Small intestine (tissue), 16 donors: ENCODE measurements at places on chromosomes 13 and 19. TPM values are rescaled to one million over a fixed set of nuclear protein-coding genes. Genes with fewer than 3 reads are reported as not detected.
A peak's percentile ranks its signal among the peaks of the same experiment; 100 is the strongest.

DNA sequence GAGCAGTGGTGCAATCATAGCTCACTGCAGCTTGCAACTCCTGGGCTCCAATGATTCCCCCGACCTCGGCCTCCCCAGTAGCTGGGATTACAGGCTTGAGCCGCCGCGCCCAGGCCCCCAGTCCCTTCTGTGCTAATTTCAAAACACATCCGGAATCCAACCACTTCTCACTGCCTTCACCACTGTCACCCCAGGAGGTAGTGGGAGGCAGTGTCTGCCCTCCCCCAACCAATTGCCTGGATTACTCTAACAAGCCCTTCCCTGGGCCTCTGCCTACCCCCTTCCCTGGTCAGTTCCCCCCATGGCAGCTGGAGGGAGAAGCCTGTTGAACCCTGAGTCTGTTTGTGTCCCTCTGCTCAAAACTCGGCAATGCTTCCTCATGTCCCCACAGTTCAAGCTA lies 2.3 kb downstream of the PRAM1 start:
- no peak for DNase-seq

DNA sequence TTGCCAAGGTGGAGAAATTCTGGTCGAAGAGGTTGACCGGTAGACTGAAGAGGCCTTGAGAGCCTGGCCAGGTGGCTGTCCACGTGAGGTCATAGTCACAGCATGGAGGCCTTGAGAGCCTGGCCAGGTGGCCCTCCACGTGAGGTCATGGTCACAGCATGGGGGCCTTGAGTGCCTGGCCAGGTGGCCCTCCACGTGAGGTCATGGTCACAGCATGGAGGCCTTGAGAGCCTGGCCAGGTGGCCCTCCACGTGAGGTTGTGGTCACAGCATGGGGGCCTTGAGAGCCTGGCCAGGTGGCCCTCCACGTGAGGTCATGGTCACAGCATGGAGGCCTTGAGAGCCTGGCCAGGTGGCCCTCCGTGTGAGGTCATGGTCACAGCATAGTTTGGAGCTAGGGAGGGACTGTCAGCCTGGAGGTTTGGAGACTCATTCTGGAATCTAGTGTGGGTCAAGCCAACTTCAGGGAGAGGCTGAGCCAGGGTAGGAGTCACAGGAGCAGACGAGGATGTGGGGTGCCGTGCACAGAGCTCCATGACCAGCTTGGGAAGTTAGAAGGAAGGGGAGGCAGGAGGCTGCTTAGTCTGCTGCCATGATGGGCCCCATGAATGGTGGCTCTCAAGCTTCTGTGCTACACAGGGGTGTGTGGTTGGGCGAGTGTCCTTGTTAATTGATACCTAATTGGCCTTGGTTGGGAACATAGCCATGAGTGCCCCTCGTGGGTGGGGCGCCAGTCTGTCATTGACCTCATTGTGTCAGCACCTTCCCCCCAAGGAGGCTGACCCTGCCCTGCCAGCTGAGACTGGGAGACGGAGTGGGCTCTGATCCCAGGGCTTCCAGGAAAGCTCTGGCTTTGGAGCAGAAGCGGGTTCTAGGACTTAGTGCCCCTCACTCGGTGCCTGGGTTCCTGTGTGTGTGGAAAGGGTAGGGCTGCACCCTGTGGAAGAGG lies 4.0 kb downstream of the LENG9 start:
- DNase-seq, result no peak

- DNase-seq, result no peak
Measured at GRCh38 chr13:35891507-35892441, 239.4 kb downstream of the DCLK1 start.

DNA sequence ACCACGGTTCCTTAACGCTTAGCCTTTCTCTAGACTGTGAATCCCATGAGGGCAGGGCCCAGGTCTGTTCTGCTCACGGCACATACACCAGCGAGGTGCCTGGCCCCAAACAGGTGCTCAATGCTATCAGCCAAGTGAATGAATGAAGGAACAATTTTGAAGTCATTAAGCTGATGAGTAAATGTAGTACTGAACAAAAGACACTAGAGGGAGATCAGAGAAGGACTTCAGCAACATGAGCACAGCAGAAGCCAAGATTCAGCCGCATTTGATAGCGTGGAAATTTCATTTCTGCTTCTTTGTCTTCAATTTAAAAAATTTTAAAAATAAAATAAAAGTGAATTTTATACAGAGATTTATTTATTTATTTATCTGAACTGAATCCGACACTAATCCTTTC lies 20.1 kb upstream of the MYO16 start:
- no peak for DNase-seq

DNA sequence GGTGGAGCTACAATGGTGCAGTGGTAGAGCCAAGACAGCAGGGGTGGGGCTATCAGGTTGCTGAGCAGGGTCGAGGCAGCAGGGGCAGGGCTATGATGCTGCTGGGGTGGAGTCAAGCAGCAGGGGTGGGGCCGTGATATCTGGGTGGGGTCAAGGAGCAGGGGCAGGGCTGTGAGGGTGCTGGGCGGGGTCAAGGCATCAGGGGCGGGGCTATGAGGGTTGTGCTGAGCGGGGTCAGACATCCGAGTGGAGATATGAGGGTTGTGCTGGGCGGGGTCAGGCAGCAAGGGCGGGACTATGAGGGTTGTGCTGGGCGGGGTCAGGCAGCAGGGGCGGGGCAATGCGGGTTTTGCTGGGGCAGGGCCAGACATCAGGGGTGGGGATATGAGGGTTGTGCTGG lies 14.7 kb downstream of the HCN2 start:
- no peak for DNase-seq

GRCh38 chr13:39105110-39105509 lies 66.9 kb downstream of the NHLRC3 start:
- DNase-seq, result peak; percentile 16

- no peak for DNase-seq
Measured at GRCh38 chr13:78319101-78319627, 284.2 kb downstream of the POU4F1 start.

GRCh38 chr19:3556978-3557460 lies 367 bp downstream of the MFSD12 start:
- peak; percentile 54 for DNase-seq

DNA sequence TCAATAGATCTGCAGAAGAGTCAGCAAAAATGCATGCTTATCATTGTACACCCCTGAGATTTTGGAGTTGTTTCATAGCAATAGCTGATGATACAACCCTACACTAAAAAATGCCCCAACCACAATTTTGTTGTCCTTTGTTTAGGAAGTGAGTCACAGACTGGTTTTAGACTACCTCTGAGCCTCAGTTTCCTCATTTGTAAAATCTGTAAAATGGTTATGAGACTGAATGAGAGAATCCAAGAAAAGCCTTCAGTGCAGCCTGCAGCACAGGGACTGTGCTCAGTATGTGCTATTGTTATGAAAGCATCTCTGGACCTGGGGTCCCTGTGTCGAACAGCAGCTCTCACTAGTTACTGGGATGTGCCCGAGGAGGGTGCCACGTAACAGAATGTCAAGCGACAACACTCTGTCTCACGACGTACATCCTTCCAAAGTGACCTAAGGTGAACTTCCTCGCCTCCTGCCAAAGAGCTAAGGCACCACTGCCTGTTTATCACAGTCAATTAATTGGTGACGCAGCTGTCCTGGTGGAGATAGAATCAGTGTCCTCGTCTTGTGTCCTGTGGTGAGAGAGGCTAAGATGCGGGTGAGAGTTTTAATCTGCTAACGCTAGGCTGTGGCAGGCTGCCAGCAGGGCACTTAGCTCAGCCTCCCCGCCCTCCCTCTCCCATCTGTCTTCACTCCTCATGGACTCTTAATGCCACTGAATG lies 18.1 kb downstream of the DHRS12 start:
- DNase-seq, result peak; percentile 29

DNA sequence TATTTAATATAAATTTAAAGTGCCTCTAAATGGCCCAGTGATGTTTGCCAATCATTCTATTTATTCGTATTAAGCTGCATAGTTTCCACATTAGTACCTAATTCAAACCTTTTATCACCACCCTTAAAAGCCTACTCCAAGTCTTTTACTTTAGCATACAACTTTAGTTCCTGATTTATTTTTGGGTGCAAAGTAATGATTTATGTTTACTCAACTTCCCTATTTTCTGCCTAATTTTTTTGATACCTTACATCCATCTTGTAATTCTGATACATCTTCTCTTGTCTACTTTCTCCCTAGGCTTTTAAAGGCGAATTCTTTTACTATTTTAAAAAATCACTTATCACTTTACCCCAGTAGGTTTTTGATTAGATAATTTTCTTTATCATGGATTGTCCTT lies 2651.1 kb upstream of the PCDH20 start:
- no peak for DNase-seq

- DNase-seq, result no peak
Measured at GRCh38 chr13:90329641-90330040, 1017.8 kb upstream of the MIR17HG start.

DNA sequence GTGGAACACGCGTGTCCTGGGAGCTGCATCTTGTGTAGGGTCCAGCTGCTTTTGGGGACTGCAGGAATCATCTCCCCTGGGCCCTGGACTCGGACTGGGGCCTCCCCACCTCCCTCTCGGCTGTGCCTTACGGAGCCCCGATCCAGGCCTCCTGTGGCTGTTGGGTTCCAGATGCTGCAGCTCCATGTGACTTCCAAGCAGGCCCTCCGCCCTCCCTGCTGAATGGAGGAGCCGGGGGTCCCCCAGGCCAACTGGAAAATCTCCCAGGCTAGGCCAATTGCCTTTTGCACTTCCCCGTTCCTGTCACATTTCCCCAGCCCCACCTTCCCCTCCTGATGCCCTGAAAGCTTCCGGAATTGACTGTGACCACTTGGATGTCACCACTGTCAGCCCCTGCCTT lies 6.2 kb upstream of the PGLS start:
- no peak for DNase-seq

DNA sequence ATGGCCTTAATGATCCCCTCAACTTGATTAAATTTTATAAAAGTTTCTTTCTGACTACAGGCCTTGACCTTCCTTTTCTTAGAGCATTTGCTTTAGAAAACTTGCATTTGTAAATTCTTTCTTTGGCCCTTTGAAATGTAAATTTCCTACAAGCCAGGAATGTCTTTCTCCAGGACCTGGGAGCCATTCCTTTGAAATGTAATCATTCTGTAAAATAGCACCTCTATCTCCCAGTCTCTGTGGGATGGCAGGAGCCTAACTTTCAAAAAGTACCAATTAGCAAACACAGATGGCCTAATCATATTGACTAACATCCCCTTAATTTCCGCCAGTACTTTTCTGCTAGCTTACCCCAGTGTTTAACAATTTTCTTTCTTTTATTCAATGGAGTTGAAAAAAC lies 1394.2 kb upstream of the ATXN8OS start:
- no peak for DNase-seq

- no peak for DNase-seq
Measured at GRCh38 chr13:95212983-95213850, 88.0 kb downstream of the ABCC4 start.

DNA sequence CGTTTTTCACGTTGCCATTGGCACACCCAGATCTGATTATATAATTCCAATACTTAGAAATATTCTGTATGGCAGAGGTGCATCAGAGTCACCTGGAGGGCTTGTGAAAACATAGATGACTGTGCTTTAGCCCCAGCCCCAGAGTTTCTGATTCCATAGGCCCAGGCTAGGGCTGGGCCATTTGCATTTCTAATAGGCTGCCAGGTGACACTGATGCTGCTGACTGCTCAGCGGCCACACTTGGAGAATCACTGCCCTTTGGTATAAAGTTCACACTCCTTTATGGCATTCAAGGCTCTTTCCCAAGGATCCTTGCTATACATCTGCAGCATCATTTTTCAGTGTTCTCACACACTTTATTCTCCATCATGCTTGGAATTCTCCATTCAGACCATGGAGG lies 137.1 kb downstream of the AKAP11 start:
- no peak for DNase-seq

- DNase-seq, result no peak
Measured at GRCh38 chr13:26575244-26575643, 17.8 kb downstream of the WASF3 start.

GRCh38 chr19:39384839-39385568 lies 5.9 kb downstream of the PAF1 start:
- DNase-seq, result no peak

- DNase-seq, result no peak
Measured at GRCh38 chr19:11054628-11055027, 34.6 kb upstream of the LDLR start.

DNA sequence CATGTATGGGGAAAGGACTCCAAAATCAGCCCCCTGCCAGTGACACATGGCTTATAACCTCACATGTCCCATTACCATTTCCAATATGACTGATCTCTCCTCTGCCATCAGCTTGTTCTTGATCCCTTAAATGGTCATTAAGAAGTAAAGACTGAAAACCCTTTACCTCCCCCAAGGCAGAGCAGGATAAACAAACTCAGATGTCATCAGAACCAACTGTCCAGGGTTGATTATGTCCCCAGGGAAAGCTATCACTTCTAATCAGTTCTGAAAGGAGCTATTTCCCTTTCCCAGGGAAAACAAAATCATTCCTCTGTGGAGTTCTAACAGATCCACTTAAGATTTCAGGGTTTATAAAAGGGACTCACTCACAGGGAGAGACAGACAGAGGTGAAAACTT lies 350.9 kb downstream of the SUCLA2 start:
- DNase-seq, result no peak

DNA sequence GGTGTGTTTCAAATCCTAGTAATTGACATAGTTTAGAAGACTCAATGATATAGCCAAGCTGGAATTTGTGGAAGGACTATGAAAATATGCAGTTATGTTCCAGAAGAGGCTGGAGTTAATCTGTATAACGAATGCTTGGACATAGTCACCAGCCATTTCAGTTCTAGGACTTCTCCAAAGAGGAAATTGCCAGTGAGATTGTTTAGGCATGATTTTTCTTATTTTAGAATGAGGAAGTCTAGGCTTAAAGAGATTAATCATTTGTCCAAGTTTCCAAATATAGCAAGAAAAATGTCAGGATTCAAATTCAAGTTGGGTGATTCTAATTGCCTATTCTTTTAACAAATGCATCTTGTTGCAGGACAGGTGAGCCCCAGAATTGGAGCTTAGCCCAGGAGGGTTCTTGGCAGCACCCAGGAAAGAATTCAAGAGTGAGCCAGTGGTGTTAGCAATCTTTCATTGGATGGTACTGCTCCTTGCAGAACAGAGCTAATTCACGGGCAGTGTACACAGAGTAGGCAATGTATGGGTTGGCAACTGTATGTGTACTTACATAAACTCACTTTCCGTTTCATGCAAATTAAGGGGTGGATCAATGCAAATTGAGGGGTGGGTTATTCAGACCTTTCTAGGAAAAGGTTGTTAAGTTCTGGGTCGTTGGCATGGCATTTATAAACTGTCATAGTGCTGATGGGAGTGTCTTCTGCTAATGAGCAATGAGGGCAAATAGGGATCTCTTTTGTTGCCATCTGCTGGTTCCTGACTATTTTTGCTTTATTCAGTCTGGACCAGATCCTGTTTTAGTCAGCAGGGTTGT lies 763.1 kb upstream of the SLITRK1 start:
- DNase-seq, result no peak

The KLK1 gene
- polyA plus RNA-seq, result 45.6 TPM

The GJA3 gene
- not detected for polyA plus RNA-seq

The ZNF440 gene
- 3.5 TPM for polyA plus RNA-seq

The APLP1 gene
- 4.7 TPM for polyA plus RNA-seq

The TJP3 gene
- 285 TPM for polyA plus RNA-seq

The SPART gene
- polyA plus RNA-seq, result 55.3 TPM

The GPC5 gene
- not detected for polyA plus RNA-seq

The ZFR2 gene
- not detected for polyA plus RNA-seq

The PBX4 gene
- polyA plus RNA-seq, result 2.5 TPM
